Fibroblast of upper back skin (primary cell): ENCODE measurements at places on chromosomes 4 and X.
A peak's percentile ranks its signal among the peaks of the same experiment; 100 is the strongest.

DNA sequence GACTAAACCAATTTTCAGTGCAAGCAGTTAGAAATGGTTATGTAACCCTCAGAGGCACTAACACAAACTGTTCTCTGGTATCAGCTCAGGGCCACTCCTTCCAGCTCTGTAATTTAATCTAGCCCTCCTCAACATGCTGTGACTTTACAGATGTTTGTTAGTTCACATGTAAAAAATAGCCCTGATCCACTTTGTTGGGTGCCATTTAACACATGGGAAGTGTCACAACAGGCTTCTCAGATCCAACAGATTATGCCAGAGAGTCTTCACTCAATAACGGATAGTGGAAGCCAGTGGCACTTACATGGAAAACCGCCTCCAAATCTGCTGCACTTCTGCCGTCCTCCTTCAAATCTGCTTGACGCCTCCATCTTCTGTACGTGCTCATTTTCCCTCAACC is 51.6 kb downstream of the ATP8A1 start:
- DNase-seq: no peak

DNA sequence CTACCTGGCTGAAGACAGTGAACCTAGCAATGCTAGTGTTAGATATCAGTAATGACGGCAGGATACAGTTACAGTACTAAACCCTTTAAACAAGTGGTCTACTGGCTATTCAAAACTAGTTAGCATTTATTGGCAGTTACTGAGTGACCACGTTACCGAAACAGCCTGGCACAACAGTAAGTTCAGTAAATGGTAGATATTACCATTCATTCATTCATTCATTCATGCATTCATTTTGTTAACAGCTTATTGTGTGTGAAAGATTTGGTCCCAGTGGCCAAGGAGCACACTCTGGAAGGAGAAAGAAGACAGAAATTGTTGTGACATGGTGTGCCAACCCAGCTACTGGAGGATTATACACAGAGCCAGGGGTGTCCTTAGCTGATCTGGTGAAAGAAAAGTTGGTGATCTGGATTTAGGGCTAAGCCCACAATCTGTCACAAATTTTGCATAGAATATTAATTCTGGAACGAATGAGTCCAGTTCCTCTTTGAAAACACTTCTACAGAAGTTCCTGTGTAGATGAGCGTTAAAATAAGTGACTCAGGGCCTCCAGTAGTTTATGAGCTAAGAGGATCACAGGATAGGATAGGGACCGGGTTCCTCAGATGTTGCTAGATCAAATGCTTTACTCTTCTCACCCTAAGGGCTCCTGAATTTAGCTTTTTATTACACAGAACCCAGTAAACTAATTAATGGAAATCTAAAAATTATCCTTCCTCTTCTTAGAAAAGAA is 179.1 kb downstream of the CBR4 start:
- DNase-seq: no peak

DNA sequence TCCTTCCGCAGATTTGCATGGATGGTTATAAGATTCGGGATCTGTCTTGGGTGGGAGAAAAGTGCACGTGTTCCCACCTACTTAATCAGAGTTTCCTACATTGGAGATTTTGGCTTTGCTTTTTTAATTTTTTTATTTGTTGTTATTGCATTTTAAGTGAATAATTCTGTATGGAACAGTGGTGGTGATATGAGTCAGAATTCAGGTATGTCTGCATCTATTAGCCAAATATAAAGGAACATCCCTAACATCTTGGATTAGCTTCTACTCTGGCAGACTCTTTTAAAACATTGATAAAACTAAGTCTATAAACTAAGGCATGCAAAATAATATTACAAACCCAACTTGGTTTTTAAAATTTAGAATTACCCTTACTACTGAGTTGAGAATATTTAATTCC is 659.8 kb upstream of the EPHA5 start:
- DNase-seq: peak; percentile 41

- no peak for DNase-seq
Observed at GRCh38 chr4:163553146-163553545, 58.7 kb downstream of the TMA16 start.

GRCh38 chr4:83320548-83320947 is 14.1 kb downstream of the HPSE start:
- DNase-seq: peak; percentile 74

DNA sequence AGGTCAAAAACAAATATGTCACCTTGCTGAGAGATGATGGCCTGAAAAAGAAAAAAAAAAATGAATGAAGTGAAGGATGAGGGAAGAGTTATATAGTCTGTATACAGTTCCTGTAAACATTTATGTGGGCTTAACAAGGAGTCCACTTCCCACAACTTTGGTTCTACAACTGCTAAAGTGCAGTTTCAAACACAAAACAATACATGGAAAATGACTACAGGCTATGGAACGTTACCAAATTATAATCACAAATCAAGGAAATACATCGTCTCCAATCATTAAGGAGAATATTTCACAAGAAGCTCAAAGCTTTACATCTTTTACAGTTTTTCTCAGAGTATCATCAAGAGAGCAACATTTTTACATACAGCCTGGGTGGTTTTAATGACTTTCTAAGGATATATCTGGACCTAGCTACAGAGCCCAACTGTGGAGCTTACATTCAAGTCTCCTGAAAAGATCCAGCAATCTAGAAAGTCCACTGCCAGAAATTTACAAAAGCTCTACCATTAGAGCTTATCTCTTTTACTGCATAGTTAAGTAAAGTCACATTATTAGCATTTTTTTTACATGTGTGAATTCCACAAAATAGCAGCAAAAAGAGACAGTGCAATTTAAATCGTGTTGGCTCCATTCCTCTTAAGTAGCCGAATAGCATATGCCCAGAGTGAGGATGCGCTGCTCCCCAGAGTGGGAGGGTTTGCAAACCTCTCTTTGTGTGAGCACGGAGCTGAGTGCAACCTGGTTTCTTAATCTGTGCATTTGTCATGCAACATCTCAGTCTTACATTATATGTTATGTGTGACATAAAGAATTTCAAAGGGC is 128.3 kb downstream of the MANBA start:
- peak; percentile 39 for DNase-seq

DNA sequence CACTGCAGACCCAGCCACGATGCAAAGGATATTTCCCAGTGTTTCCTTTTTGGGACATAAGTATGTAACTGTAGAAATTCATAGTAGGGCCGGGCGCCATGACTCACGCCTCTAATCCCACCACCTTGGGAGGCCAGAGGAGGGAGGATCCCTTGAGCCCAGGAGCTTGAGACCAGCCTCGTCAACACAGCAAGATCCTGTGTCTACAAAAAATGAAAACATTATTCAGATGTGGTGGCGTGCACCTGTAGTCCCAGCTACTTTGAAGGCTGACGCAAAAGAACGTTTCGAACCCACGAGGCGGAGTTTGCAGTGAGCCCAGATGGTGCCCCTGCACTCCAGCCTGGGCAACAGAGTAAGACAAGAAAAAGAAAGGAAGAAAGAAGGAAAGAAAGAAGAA is 49.2 kb downstream of the CRLF2 start:
- DNase-seq: no peak

DNA sequence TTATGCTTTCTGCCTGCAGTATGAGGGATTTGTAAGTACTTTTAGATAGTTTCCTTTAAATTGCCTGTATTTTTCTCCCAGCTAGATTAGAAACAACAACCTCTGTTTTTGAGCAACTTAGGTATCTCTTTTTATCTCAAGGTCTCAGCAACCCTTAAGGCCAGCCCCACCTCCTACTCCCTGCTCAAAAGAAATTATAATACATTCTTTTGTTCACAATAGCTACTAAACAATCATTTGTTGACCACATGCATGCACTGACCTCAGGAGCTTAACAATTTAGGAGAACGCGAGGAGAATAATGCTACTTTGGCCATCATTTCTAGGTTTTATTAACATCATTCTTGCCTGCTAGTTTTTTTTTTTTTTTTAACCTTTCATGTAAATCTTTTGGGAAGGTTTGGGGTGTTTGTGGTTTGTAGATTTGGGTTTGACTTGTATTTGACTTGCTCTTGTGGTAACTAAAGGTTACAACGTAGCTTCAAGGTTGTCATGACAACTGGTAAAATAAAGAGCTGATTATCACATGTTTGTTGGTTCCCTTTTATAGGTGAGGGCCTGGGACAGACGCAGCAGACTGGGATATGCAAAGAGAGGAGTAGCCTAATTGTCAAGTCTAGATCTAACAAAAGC is 145.4 kb upstream of the PLAC1 start:
- no peak for DNase-seq

DNA sequence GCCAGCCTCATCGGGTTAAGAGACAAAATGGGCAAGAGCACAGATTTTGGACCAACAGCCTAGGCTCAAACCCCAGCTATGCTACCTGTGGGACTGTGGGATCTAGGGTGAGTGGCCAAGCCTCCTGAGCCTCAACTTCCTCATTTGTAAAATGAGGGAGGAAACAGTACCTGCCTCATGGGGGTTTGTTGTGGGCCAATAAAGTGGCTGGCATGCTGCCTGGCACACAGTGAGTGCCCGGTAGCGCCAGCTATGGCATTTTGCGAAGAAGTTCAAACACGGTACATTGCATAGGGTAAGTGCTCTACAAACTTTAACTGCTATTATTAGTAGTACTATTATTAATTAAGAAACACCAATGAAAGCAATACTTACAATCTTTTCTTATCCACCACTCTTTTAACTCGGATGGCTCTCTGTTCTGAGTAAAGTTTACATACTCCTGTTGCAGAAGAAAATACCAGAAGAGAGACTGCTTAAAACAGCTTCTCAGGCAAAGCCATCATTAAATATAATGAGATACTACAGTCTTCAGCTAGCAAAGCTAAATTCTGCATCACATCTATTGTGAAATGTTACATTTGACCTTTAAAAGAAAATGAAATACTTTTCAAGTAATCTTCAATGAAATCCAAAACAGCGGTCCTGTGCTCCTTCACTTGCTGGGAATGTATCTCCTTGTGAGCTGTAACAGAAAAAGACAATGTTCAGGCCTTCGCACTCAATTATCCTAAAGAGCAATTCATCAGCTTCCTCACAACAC is 70.1 kb downstream of the NSG1 start:
- DNase-seq: no peak

GRCh38 chr4:147336252-147336651 is 144.6 kb upstream of the EDNRA start:
- DNase-seq: no peak

DNA sequence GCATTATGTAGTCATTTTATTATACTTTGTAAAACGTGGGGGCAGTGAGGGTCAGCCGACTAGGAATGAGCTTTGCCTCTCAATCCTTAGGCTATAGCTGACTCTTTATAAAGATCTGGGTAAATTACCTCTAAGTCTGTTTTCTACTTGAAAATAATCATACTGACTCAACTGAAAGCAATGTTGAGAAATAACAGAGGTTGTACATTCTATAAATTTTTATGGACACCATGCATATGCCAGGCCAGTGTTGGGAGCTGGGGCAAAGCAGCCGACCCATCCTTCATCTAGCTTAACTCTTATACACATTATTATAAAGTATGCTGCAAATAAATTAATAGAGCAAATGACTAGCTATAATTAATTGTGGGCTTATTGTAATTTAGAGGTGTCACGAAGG is 2.2 kb upstream of the DCUN1D4 start:
- no peak for DNase-seq

- DNase-seq: peak; percentile 20
Observed at GRCh38 chr4:4519297-4519894, 22.5 kb downstream of the STX18 start.

DNA sequence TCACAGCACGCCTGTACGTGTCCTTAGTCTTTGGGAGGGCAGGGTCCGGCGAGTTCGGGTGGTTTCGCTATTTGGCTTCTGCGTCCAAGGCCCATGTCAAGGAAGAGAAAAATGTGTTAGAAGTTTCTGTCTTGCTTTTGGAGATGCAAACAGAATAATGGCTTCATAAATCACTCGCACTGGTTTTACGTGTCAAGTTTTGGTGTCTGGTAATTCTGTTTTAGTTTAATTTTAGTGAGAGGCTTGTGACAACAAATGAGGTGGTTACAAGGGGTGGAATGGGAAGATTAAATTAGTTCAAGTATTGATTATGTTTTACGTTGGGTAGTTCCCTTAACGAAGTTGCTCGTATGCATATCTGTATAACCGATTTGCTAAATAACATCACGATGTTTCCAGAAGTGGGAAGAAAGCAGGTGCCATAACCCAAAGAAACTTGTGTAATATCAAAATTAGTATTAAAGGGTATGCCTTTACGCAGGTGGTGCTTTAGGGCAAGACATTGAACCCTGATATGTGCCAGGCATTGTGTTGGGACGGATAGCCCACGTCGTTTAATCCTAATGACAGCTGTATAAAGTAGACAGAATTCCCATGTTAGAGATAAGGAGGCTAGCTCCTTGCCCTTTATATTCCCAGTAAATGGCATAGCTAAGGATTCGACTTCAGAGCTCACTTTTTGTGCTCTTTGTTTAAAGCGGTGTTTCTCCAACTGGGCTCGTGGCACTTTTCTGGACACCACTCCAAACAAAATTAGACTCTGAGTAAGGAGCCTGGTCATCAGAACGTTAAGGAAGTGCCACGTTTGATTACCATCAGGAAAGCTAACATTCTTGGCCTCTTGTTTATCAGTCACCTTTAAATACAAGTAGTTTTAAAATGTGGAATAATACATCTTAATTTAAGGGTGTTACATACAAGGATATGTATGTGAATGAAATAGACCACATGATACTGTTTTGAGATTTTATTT is 843 bp downstream of the RPL34 start:
- DNase-seq: no peak

- DNase-seq: peak; percentile 92
Observed at GRCh38 chr4:21888195-21888976, 60.2 kb downstream of the KCNIP4 start.

DNA sequence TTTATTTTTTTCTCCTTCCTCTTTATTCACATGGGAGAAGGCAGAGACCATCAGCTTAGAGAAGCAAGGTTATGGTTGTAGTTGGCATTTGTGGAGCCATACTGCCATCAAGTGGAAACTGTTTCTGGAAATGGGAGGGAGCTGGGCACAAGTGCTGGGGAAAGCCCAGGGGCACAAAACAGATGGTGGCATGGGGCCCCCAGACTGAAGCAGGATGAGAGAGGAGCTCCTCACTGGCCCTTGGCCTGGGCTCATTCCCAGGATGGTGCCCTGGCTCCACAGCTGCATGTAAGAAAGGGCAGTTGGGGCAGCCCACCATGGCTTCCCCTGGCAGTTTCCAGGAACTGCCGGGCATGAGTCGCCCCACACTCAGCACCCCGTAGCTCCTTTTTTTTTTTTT is 59.2 kb downstream of the NBDY start:
- DNase-seq: no peak

DNA sequence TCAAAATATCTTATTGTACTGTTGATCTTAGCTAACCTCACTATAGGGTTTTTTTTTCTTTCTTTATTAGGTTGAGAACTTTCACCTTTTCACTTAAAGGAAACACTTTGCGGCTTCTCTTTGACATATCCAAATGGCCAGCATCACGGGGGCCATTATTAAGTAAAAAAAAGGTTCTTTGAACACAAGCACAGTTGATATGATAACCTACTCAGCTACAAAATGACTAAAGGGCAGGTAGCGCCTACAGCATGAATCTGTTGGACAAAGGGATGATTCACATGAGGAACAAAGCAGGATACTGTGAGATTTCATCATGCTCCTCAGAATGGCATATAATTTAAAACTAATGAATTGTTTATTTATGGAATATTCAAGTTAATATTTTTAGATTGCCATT is 119.6 kb downstream of the CCSER1 start:
- DNase-seq: no peak
